Effector memory CD8-positive, alpha-beta T cell (primary cell): ENCODE measurements at places on chromosomes 2 and 18.

DNA sequence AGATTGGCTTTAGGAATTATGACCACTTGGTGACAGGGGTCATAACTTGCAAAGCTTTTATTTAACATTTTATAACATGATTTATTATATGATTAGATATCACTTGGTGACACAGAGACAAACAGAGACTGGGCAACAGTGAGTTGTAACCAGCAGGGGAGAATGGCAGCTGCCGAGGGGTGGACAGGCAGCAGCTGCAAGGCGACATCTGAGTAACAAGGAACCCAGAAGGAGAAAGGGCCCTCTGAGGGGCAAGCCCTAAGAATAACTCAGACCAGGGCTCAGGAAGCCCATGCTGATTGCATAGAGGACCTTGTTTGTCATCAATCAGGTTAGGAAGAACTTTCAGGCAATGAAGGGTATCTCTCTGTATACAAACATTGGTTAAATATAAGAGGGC is 339.9 kb upstream of the SOX11 start:
- H3K27me3 ChIP-seq, result no peaks in the 10 kb centered on the region
- no peaks in the 10 kb centered on the region for H3K4me1 ChIP-seq
- no peak overlapping the region for H3K27ac ChIP-seq
- no peaks in the 10 kb centered on the region for H3K36me3 ChIP-seq

- no peak overlapping the region for H3K27ac ChIP-seq
- H3K4me1 ChIP-seq, result peaks cover 22% of the 10 kb centered on the region
- H3K4me3 ChIP-seq, result peak overlapping the region; percentile 83
- DNase-seq, result no peak
- peaks cover 32% of the 10 kb centered on the region for H3K36me3 ChIP-seq
Measured at GRCh38 chr18:79396431-79397246, 909 bp downstream of the NFATC1 start.

DNA sequence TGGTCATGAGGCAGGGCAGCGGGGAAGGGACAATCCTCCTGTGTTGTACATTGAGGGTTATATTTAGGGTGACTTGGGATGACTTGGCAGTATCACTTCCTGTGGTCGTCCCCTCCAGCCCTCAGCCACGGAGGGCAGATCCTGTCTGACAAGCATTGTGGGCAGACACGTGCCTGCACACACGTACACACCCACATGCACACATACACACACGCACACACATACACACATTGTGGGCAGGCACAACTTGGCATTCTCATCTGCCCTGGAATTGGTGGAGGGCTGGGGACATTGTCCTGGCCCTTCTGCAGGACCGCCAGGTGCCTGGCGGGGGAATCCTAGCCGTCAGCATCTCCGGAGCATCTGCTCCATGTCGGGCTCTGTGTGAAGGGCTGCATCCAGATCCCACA is 47.6 kb downstream of the ODC1 start:
- peak overlapping the region; percentile 50 for H3K4me3 ChIP-seq
- no peaks in the 10 kb centered on the region for H3K27me3 ChIP-seq
- peaks cover 44% of the 10 kb centered on the region for H3K36me3 ChIP-seq

GRCh38 chr18:75827751-75828287 is 400.3 kb upstream of the SMIM21 start:
- no peaks in the 10 kb centered on the region for H3K27me3 ChIP-seq
- no peak overlapping the region for H3K27ac ChIP-seq
- DNase-seq, result no peak
- H3K36me3 ChIP-seq, result no peaks in the 10 kb centered on the region
- H3K4me3 ChIP-seq, result no peak overlapping the region
- H3K4me1 ChIP-seq, result no peaks in the 10 kb centered on the region

DNA sequence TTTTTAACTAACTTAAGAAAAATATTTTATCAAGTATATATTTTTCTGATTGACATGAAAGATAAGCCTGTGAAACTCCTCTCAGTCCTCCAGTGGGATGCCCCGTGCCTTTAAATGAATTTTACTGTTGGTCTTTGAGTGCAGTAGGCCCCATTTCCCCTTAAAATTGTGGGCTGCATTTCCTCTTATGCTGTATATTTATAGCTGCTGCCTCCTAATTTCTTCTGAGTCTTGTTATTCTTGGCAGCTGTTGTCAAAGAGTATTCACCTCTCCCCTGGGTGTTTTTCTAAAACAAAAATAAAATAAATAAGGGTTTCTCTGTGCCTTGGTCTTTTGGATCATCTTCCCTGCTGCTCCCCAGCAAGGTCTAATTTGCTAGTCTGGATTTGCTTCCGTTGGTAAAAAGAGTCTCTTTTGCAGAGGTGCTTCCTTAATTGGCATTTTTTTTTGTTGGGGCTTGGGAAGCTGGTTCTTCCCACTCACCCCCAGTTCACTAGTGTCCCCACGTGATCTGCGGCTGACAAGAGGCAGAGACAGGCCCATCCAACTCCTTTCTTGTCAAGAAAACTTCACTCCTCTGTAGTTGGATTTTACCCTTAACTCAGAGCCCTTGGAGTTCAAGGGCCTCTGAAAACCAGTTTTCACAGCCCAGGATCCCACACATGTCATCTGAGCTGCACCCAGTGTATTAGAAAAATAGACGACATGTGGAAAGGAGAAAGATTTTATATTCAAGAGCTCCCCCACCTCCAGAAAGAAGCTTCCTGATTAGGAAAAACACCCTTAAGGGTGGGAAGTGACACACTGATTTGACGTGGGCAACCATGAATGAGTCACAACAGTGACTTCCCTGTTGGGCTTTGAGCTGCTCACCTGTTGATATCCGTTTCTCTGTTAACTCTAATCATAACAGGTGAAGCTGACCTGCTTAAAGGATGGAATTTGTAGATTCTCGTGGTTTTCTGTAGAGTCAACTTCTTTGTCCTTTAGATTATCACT is 431.5 kb downstream of the DCDC2C start:
- H3K4me3 ChIP-seq, result no peak overlapping the region
- DNase-seq, result no peak
- no peaks in the 10 kb centered on the region for H3K36me3 ChIP-seq
- H3K27me3 ChIP-seq, result no peaks in the 10 kb centered on the region
- H3K27ac ChIP-seq, result no peak overlapping the region

DNA sequence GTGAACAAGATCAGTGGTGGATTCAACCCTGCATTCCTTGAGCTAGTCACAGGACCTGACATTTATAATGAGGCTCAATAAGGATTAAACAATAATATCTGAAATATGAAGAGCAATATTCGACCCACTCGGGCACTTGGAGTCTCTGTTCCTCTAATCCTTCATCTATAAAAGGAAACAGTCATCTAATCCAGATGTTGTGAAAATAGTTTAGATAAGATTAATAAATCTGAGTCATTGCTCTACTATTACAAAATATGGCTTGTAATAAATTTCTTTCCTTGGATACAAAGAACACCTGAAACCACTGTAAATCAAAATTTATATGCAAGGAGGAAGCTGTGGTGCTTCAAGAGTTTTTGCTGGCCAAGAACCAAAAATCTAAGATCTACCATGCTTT is 846.9 kb upstream of the ACVR2A start:
- H3K4me3 ChIP-seq, result no peak overlapping the region
- H3K27ac ChIP-seq, result no peak overlapping the region
- H3K27me3 ChIP-seq, result no peaks in the 10 kb centered on the region
- DNase-seq, result no peak
- H3K36me3 ChIP-seq, result no peaks in the 10 kb centered on the region
